ENCODE measurements at places on chromosomes 6 and 20.

GRCh38 chr6:155115893-155116570 is 120.9 kb downstream of the TIAM2 start:
- DNase-seq = no peak

- no peak for DNase-seq
Observed at GRCh38 chr6:15416932-15417509, 171.2 kb downstream of the JARID2 start.

DNA sequence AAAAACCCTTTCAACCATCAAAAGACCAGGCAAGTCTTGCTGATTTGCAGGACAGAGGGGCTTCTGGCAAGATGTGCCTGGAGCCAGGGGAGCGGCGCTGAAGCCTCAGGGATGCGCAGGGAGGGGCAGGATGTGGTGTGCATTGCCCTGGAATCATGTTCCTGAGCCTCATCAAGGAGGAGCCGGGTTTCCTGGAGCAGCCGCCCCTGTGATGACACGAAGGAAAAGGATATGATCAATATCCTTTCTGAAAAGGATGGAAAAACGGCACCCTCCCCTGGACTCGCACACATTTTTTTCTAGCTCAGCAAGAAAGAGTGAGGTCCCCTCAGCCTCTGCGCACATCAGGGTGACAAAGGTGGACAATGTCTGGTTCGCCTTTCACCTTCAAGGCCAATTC is 173.1 kb upstream of the SSTR4 start:
- no peak for DNase-seq

- DNase-seq = no peak
Observed at GRCh38 chr20:9241232-9241692, 172.4 kb downstream of the PLCB4 start.

DNA sequence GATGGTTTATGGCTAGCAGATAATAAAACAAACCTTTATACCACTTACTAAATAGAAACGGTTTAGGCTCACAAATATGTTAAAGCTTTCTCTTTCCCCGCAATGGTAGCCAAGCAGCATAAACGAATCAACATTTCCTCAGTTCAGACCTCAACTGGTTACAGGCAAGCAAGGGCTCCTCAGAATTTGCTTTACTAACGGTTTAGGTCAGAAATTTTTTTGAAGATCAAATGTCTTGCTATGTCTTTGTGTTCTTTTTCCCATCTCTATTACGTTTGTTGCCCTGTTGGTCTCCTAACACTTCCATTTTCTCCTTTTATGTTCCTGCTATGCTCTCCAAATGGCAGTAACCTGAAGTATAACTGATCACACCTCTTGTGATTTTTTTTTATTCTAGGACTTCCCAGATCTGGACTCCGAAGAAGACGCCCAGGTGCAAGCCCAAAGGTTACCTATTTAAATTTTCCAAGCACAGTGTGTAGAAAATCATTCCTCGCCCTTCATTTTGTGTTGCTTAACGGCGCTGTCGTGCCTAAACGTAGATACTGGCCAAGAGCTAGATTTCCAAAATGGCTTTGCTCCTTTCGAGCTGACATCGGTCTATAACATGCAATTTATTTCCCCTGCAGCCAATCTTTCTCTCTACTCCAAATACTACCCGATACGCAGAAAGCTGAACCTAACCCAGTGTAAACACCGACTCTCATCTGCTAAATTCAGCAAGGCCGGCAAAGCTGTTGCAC is 717 bp upstream of the ASF1A start:
- DNase-seq = no peak

DNA sequence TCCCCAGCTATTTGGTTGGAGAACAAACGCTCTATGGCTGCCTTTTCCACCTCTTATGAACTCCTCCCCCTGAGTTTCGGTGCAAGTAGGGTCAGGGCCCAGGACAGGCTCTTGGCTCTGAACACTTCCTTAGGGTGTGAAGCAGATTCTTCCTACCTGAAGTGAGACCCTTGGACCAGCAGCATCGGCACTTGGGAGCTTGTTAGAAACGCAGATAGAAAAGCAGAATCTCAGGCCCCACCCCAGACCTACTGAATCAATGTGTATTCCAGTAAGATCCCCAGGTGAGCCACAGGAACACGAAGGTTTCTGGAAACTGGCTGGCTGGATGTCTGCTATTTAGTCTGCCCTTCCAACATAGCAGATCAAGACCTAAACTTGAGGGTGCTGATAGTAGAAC is 3.2 kb downstream of the FAM50B start:
- DNase-seq = no peak

GRCh38 chr6:124002377-124003081 is 198.9 kb downstream of the NKAIN2 start:
- DNase-seq = no peak

DNA sequence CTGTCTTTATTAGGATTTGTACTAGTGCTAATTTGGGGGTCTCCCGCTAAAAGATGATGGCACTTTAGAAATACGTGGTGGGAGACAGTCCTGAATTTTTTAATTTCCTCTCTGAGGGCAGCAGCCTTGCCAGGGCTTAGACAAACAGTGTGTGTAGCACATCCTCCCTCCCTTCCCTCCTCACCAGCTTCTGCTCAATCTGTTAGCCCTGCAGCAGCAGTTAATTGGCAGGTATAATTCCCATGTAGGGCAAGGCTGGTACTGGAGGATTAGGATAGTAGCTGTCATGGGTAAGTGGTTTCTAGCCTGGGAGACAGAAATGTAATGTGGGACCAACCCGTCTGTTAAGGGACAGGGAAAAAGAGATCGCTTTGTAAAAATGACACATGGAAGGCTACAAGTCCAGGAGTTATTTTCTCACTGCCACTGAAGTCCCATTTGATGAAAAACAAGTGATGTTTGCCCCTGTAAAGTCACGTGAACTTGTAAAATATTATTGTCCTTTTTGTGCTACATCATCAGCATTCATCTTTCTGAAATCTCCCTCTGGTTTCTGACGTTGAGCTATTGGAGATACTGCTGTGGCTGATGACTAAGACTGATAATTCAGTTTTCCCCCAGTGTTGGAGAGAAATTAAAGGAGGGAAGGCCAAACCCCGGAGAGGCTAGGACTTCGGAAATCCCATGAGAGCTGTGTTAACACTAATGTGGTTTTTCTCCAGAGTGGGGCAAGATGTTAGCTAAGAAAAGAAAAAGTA is 40.6 kb downstream of the CTNNBL1 start:
- no peak for DNase-seq

DNA sequence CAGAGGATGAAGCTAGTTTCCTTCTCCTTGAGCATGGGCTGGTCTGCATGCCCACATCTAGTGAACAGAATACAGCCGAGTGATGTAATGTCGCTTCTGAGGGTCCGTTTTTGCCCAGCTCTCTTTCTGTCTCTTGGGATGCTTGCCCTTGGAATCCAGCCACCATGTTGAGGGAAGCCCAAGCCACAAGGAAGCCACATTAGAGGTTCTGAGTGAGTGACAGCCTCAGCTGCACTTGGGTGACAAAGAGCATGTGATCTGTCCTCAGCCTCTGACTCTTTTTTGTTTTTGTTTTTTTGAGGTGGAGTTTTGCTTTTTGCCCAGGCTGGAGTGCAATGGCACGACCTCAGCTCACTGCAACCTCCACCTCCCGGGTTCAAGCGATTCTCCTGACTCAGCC is 100.6 kb upstream of the SALL4 start:
- no peak for DNase-seq

DNA sequence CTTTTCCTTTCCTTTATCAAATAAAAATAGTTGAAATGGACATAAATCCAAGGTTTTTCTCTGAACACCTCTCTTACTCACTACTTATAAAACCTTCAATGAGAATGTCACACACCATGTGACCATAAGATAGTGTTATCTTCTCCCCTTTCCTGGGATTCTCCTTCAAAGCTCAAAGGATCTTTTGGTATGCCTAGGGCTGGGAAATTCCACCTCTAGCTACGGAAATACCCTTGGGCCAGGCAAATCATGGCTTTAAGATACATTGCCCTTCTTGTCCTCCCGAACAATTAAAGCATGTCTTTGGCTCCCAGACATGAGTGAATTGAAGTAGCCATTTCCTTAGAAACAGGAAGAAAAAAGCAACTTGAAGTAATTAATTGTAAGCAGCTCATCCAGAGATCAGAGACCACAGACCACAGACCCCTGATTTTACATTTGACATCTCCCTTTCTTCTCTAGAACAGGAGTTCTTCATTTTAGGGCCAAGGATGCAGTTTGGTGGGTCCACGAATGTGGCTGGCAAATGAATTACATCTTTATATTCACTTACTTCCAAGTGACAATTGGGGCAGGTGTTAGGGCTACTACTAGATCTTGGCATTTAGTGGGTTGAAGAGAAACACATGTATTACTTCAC is 4.1 kb downstream of the PLCB4 start:
- DNase-seq = no peak

DNA sequence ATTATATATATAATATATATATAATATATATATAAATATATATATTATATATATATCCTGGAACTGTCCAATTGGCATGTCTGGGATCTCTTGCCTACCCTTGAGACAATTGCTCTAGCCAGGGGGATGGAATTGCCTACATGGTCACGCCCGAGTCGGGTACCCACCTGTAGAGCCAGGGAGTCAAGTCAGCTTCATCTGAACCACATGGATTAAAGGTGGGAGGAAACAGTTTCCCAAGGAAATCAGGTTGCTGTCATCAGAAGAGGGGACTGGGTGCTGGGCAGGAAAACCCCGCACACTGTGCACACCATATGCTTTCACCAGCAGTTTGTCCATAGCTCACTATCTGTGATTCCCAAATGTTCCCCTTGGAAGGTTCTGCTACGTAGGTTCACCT is 252.5 kb upstream of the NOX3 start:
- DNase-seq = no peak

DNA sequence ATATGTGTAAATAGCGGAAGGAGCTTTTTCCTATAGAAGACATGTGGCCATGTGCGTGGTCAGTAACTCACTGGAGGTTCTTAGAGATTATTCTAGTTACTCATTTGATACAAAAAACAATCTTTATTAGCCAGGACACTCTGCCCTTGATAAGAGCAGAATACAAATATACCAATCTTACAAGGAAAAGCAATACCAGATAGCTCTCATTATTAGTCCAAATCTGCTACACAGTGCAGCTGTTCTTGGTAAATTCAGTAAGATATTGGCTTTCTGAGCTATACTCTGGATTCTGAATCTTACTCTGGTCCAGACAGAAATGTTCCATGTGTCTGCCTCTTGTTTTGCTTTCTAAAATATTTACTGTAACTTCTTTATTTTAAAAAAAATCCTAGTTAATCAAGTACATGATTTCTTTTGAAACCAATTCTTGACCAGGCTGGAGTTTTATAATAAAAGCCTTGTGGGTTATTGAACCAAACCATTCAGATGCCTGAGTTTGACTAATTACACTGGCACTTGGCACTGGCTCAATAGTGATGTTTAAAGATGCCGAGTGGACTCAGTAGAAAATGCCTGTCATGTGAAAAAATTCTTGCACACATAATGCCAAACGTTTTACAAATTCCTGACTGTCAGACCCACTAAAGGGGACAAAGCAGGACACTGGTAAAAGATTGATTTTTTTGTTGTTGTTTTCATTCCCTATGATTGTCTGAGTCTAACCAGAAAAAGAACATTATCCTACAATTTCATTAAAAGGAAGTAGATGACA is 242.8 kb upstream of the TCF21 start:
- no peak for DNase-seq

DNA sequence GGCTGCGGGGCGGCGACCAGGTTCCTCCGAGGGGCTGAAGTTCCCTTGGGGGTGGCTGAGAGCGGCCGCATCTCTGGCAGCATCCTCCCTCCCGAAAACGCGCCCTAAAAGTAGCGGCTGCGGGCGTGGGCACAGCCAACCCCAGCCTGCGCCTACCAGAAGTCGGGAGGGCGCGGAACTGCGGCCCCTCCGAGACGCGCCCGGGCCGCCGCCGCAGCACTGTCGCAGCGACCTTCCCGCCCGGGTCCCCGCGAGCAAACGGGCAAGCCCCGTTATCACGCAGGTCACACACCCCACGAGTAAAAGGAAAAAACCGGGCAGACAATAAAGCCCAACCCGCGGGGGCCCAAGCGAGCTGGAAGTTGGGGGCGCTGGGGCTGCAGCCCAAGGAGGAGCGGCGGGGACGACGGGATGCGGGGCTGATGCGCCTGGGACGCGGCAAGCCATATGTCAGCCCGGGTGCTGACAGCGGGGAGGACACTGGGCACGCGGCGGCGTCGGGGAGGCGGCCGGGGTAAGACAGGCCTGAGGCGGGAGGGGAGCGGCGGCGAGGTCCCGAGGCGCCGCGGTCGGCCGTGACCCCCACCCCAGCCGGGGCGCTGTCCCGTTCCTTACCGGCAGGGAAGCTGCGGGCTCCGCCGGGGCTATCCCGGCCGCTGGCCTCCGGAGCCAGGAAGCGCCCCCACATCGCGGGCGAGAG is 659 bp downstream of the CEP85L start:
- DNase-seq = peak; percentile 45

GRCh38 chr20:23387118-23387443 is 25.1 kb downstream of the GZF1 start:
- DNase-seq = no peak

DNA sequence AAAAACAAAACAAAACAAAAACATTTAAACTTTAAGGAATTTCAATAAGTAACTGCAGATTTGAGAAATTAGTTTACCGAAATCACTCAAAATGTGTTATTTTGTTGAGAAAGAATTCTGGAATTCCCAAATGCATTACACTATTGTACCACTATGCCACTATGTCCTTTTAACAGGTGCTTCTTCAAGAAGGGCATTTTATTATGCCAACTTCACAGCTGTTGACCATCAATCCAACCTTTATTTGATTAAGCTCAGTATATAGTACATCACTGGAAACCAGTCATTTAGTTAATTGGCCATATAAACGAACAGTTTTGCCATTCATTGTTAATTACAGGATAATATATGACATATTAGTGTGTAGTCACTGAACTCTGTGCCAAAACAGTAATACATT is 221.7 kb downstream of the ARHGAP18 start:
- DNase-seq = no peak

- DNase-seq = no peak
Observed at GRCh38 chr6:33118525-33119123, 42.8 kb downstream of the HLA-DPB1 start.

DNA sequence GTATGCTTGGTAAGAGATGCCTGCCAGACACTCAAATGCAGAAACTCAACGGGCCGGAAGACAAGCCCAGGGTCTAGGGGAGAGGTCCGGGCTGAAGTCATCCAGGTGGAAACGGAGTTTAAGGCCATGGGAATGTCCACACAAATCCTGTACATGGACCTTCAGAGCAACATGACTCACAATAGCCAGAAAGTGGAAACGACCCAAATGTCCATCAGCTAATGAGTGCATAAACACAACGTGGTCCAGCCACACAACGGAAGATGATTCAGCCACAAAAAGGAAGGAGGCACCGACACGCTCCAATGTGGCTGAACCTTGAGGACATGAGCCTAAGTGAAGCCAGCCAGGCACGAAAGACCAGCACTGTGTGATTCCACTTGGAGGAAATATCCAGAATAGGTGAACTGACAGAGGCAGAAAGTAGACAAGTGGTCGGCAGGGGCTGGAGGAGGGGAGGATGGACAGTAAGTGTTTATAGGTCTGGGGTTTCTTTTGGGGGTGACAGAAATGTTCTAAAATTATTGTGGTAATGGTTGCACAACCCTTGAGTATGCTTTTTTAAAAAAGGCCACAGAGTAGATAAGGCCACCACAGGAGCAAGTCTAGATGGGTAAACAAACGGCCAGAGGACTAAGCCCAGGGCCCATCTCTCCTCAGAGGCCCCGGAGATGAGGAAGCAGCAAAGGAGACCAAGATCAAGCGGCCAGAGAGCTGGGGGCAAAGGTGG is 105.6 kb downstream of the PREX1 start:
- no peak for DNase-seq

- DNase-seq = no peak
Observed at GRCh38 chr20:50991076-50991475, 31.8 kb downstream of the KCNG1 start.
